ENCODE measurements at places on chromosomes 2 and 18.

- no peak for DNase-seq
Observed at GRCh38 chr2:102843764-102844443, 82.1 kb downstream of the TMEM182 start.

GRCh38 chr2:236629961-236630872 lies 60.6 kb downstream of the ACKR3 start:
- DNase-seq, result no peak

DNA sequence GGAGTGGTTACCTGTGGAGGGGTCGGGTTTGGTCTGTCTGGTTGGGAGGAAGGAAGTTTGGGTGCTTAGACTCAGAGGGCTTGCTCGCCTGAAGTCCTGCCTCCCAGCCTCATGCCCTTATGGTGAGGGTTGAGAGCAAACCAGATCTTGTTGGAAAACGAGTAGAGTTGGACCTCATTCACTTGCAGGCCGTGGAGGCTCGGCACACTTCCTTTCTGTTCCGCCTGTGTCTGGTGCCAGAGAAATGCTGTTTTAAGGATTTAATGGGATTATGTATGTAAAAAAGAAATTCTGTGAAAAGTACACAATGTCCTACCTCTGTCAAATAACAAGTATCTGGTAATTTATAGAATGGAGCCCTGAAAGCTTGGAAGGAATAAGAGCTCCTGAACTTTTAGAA lies 29.6 kb downstream of the GATA6 start:
- DNase-seq, result no peak

- DNase-seq, result no peak
Observed at GRCh38 chr2:65064728-65065552, 8.7 kb downstream of the CEP68 start.

DNA sequence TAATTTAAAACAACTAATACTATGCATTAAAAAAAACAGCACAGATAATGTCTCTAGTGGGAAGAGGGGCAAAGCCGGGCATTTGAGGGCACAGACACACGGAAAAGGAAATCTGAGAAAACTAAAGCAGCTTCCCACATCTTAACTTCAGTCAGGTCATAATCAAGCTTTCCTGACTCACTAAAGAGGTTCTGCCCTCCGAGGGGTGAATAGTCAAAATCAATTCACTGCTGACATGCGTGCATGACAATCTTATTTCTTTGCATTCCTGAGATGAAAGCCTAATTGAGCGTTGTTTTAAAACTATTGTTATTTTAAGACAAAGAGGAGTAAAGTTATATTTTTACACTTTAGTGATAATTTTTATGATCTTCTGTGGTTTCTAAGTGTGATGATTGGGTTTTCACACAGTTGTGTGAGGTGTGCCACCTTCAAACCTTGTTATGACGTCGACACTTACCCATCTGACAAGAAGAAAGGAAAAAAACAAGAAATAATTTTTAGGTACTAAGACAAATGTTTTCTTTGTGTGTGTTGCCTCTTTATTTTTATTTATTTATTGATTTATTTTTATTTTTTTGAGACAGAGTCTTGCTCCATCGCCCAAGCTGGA lies 90.9 kb downstream of the GATA6 start:
- no peak for DNase-seq

DNA sequence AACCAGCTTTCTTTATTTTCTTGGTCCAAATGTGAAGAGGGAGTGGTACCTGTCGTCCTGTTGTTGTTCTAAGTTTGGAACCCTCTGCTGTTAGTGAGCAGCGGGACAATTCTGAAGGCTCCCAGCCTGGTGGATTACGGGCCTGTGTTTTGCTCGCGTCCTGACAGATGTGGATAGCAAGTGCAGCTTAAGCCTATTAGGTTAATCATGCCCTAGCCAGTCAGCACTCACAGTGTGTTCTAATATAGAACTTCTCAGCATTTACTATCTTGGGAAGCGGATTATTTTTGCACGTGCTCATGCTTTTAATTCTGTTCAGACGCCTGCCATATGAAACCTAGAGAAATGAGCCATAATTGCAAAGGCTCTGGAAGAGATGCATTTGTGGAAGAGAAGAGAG lies at the start of gene PCARE:
TSS of gene PCARE (minus strand) at position 113 of the 400 bp plus-strand sequence. CDS start 262 bp downstream, outside the sequence.
- no peak for DNase-seq

GRCh38 chr18:44786688-44787087 lies 106.0 kb downstream of the SETBP1 start:
- no peak for DNase-seq

DNA sequence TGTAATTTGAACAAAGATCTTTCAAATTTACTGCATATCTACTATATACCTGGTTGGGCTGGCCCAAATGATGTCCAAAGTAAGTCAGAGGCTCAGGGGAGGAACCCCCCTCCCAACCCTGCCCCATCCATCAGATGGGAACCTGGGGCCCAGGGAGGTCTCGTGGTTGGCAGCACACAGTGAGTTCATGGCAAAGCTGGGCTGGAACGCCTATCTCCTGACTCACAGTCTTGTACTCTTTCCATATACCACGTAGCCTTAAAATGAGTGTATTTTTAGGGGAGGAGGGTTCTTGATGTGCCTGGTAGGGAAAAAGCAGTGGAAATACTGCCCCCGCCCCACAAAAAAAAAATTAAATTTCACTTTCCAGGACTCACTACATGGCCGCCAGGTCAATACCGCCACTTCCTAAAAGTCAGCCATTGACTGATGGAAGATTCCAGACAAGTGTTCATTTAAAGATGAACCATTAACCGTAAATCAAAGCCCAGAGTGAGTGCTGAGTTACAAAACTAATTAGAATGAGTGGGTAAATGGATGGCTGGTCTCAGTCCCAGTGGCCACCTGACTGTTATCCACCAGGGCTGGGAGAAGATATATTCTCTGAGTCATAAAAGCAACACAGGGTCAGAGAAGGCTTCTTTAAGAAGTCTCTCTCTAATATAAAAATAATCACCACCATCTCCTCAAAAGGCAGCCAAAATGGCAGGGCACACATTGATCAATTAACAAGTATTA lies 80.5 kb downstream of the ZBTB7C start:
- DNase-seq, result no peak

GRCh38 chr2:95346738-95347671 lies 49.9 kb downstream of the KCNIP3 start:
- no peak for DNase-seq

DNA sequence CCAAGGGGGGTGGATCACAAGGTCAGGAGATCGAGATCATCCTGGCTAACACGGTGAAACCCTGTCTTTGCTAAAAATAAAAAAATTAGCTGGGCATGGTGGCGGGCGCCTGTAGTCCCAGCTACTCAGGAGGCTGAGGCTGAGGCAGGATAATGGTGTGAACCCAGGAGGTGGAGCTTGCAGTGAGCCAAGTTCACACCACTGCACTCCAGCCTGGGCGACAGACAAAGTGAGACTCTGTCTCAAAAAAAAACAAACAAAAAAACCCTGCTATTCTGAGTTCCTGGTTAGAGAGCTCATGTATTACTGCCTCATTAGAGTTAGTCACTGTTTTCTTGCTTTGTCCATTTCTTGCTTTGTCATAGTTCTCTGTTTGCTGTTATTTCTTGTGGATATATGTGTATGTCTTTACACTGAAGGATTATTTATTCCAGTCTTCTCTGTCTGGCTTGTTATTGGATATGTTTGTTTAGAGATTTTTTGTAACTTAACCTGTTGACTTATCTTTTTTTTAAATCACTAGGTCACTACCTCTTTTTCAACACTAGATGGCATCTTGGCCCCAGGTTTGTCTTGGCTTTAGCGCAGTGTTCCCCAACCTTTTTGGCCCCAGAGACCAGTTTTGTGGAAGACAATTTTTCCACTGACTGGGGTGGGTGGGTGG lies 17.0 kb downstream of the TTLL4 start:
- no peak for DNase-seq

- DNase-seq, result no peak
Observed at GRCh38 chr2:26585100-26585499, 56.1 kb downstream of the CIB4 start.

GRCh38 chr18:11042247-11042646 lies 107.1 kb downstream of the PIEZO2 start:
- DNase-seq, result no peak

GRCh38 chr2:86788881-86789686 lies 1.6 kb downstream of the CD8A start:
- no peak for DNase-seq

DNA sequence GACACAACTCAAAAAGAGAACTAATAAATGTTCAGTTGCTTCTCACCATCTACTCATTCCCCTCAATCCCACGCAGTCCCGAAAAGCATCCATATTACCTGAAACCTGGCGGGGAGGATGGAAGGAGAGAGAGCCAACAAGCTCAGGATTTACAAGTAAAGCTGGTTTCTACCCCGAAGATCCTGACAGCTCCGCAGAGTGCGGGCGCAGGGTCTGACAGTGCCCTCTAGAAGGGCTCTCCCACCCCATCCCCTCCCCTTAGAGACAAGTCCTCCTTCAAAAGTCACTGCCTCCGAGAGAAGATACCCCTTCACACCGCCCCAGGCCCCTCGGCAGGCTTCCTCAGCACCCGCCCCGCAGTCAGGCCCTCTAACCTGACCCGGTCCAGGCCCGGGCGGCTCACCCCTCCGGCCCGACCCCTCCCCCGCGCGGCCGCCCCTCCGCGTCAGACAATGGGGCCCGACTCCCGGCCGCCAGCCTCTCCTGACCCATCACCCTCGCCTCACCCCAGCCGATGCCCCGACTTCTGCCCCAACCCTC lies 550 bp downstream of the RAB1A start:
- DNase-seq, result no peak

GRCh38 chr18:63683152-63683551 lies 19.6 kb upstream of the SERPINB11 start:
- DNase-seq, result no peak

- no peak for DNase-seq
Observed at GRCh38 chr18:50307400-50307737, 19.9 kb upstream of the CXXC1 start.

- DNase-seq, result no peak
Observed at GRCh38 chr2:64424416-64424987, 29.5 kb upstream of the LGALSL start.

GRCh38 chr2:239131521-239131920 lies 269.3 kb downstream of the HDAC4 start:
- DNase-seq, result no peak

DNA sequence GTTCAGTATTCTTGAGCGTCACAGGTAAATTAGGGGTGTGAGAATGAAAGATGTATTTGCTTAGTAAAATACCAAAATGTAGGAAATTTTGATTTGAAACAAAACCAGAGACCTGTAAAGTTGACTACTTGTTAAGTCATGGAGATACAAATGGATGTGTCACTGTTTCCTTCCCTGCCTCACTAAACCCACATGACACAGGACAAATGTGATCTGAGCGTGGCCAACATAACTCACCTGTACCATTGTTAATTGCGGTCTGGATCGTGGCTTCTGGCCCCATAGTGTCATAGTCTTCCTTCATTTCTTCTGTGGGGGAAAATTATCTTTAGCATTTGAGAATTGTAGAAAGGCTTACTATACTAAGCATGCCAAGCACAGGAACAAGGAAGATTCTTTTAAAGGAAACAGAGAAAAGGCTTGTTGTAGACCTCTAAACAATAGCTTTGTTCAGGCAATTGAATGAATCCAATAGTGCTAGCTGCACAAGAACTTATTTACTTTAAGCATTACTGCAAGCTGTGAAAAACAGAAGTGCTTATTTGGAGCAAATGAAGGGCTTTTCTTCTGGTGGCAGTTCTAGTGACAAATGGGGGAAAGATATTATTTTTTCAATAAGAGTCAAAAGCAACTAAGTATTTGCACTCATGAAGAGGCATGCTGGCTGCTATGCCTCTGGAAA lies 95.2 kb downstream of the ZEB2 start:
- DNase-seq, result no peak

DNA sequence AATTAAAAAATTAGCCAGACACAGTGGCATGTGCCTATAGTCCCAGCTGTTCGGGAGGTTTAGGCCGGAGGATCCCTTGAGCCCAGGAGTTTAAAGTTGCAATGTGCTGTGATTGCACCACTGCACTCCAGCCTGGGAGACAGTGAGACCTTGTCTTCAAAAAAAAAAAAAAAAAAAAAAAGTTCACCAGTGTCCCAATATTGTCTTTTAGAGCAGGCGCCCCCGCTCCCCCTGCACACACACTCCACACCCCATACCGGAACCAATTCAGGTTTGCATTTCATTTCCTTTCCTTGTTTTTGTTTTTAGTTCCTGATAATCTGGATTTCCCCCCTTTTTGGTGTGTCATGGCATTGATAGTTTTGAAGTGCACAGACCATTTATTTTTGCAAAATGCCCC lies 10.4 kb downstream of the TMEM87B start:
- no peak for DNase-seq

GRCh38 chr2:187658952-187659525 lies 104.8 kb upstream of the TFPI start:
- no peak for DNase-seq

GRCh38 chr18:9869715-9870430 lies 15.9 kb upstream of the TXNDC2 start:
- DNase-seq, result no peak

DNA sequence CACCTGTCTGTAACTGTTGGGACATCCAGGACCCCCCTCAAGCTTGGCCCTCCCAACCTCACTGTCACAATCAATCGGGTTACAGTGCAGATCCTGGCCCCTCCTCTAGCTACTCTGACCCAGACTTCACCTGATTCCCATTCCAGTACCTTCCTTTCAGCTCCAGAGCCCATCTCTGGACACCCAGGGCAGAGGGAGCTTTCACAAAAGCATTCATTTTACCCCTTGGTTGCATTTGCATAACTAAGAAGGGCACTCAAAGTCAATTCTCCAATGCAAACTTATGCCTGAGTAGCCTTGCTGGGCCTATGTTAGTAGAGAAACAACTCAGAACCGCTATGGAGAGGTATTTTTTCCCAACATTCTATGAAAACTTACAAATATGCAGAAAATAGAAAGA lies 7.4 kb downstream of the ZAP70 start:
- no peak for DNase-seq

DNA sequence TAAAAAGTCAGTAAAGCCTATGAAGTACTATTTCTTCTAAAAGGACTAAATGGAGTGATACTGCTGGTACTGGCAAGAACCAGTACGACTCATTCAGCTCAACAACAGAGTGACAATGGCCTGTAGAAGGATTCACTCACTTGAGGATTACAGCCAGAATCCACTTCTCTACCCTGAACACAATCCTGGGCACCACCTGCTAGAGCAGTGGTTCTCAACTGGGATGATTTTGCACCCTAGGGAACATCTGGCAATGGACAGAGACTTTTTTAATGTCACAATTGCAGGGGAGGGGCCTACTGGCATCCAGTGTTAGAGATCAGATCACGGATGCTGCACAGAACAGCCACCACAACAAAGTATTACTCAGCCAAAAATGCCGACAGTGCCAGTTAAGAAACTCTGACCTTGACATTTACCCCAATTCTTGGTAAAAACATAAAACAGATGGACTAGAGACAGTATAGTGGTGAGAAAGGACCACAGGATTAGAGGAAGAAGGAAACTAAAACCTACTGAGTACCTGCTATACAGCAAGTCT lies 5.0 kb downstream of the SPIRE1 start:
- no peak for DNase-seq

Measured in stimulated activated CD4-positive, alpha-beta T cell treated with anti-CD3 and anti-CD28 coated beads, Interleukin-15, amount 100 ng/mL, for 1 hour (primary cell).